ENCODE measurements at places on chromosomes 2 and 18. TPM values are rescaled to one million over a fixed set of nuclear protein-coding genes. Genes with fewer than 3 reads are reported as not detected.

- DNase-seq, result no peak
Measured at GRCh38 chr2:190186238-190186637, 123.7 kb upstream of the MSTN start.

GRCh38 chr18:38256366-38256765 lies 690.8 kb upstream of the CELF4 start:
- no peak for DNase-seq

- no peak for DNase-seq
Measured at GRCh38 chr2:8546612-8547283, 135.1 kb upstream of the ID2 start.

DNA sequence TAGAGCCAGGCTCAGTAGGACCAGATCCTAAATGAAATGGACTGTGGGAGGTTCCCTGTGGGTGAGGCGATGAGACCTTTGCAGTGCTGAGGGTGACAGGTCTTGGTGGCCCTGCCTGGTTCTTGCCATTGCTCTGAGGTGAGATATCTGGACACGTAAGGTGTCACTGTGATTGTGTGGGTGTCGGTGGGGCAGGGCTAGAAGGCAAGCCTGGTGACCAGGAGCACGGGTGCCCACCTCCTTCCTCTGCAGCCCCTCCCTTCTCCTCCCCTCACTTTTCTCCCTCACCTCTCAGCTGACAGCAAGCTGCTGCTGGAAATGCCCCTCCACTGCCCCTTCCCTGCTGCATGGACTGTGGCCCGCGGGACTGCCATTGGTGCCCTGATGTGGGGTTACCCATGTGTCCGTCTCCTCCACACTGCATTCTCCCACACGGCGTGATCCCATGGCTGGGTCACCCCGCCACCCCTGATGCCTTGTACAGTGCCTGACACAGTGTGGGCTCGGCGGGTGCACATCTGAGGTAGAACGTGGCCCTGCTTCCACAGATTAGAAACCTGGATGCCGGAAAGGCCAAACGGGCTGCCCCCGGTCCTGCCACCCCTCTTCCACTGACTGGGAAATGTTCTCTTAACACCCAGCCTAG lies 55.6 kb upstream of the FOSL2 start:
- DNase-seq, result no peak

DNA sequence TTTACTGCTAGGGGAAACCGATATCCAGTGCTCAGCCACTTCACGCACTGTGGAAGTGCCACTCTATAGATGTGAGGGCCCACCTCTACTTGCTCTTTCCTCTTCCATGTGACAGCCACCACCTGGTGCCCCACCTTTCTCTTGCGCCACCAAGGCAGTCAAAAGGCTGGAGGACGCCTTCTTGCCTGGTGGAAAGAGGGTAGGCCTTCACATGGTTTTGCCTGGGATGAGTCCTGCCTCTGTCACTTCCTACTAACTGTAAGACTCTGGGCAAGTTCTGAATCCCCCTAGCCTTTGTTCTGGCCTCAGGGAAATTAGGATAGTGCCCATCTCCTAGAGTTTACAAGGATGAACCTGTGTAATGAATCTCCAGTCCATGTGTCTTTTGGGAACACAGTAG lies 66.1 kb upstream of the ODC1 start:
- no peak for DNase-seq

DNA sequence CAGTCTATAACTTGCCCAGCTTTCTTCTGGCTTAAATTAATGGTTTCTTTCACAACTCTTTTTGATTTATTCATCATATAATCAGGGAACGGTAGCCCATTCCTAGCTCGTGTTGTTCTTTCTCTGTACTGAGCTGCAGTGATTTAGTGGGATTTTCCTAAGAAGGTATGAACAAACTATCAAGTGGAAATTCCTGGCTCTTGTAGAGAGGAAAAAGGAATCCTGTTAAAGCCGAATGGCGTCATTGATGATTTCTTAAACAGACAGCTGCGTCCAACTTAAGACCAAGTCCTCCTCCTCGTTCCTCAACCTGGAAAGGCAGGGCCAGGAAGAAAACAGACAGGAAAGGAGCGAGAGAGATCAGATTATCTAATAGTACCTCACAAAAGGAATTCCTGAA lies 69.2 kb upstream of the CABLES1 start:
- no peak for DNase-seq

- DNase-seq, result peak; percentile 62
Measured at GRCh38 chr2:190382851-190383250, 25.3 kb upstream of the MFSD6 start.

- no peak for DNase-seq
Measured at GRCh38 chr2:71746946-71747501, 293.7 kb downstream of the DYSF start.

DNA sequence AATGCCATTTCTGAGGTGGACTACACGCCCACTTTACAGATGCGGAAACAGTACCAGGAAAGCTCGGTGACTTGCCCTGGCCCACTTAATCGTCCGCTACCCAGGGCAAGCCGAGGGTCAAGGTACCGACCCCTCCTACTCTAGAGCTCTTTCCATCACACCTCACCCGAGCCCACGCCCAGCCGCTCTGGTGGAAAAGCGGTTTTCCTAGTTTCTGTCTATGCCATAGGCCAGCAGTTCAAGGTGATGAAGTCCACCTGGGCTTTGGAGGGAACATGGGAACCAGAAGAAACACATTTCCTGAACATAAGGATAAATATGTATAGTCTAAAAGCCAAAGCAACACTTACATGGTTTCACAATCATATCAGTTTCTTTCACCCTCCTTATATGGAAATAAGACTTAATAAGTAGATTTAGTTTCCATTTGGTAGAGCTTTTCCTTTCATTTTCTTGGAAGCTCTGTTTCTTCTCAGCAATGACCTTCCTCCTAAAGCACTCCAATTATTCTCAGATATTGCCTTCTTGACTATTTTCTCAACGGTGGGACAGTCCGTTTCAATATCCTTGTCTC lies 567 bp downstream of the VWA3B start:
- no peak for DNase-seq

GRCh38 chr2:175203621-175204496 lies 22.3 kb upstream of the ATP5MC3 start:
- DNase-seq, result peak; percentile 64

- DNase-seq, result no peak
Measured at GRCh38 chr2:165953306-165953654, 296 bp downstream of the TTC21B start.

The VWA3B gene
- not detected for total RNA-seq

The IL36G gene
- total RNA-seq, result not detected

The RGPD4 gene
- total RNA-seq, result not detected

The APCDD1 gene
- total RNA-seq, result not detected

The NOTO gene
- total RNA-seq, result not detected

Data from activated CD8-positive, alpha-beta T cell treated with anti-CD3 and anti-CD28 coated beads, Interleukin-2, amount 10 ng/mL, durations not matched to agents 7 days and 5 days (primary cell).